ENCODE measurements at places on chromosomes 16 and 17. TPM values are rescaled to one million over a fixed set of nuclear protein-coding genes. Genes with fewer than 3 reads are reported as not detected.

The HSF5 gene
- total RNA-seq: 0.41 TPM

The BBS2 gene
- 73.3 TPM for total RNA-seq

The SCN4A gene
- 17.4 TPM for total RNA-seq

The GRB2 gene
- total RNA-seq: 96.6 TPM

The NPB gene
- 1.3 TPM for total RNA-seq

The HBM gene
- 135 TPM for total RNA-seq

The CHST5 gene
- 0.58 TPM for total RNA-seq

The NPIPA3 gene
- 1.1 TPM for total RNA-seq

The AANAT gene
- 0.41 TPM for total RNA-seq

The TPSD1 gene
- not detected for total RNA-seq

The RNF222 gene
- total RNA-seq: not detected

The SLC6A2 gene
- total RNA-seq: 1.6 TPM

The PPP1R1B gene
- 6.1 TPM for total RNA-seq

The RMI2 gene
- 11.4 TPM for total RNA-seq

The SNF8 gene
- 53.4 TPM for total RNA-seq

The CDRT15 gene
- not detected for total RNA-seq

The CMTM1 gene
- 4.3 TPM for total RNA-seq

The PDIA2 gene
- total RNA-seq: 0.47 TPM

The ZNF385C gene
- total RNA-seq: 1.5 TPM

The NGFR gene
- total RNA-seq: 12.1 TPM

The TNK1 gene
- 5.5 TPM for total RNA-seq

The KRTAP4-9 gene
- not detected for total RNA-seq

The SCO1 gene
- 86.5 TPM for total RNA-seq

The CCL11 gene
- 1.1 TPM for total RNA-seq

The NPIPA7 gene
- total RNA-seq: 4.9 TPM

The CDH16 gene
- total RNA-seq: 479 TPM

The MAP3K14 gene
- total RNA-seq: 7.5 TPM

The SAMD14 gene
- 7.1 TPM for total RNA-seq

The TNFRSF13B gene
- total RNA-seq: not detected

The ADORA2B gene
- total RNA-seq: 1.8 TPM

The HIC1 gene
- total RNA-seq: 97.9 TPM

The ANKFN1 gene
- total RNA-seq: 1.5 TPM

The CACNG5 gene
- 2.5 TPM for total RNA-seq

The ENPP7 gene
- total RNA-seq: 4.4 TPM

The MYH13 gene
- total RNA-seq: 0.18 TPM

The SPEM2 gene
- not detected for total RNA-seq

The PERCC1 gene
- not detected for total RNA-seq

The KCNJ16 gene
- total RNA-seq: 124 TPM

The SOCS3 gene
- 39.2 TPM for total RNA-seq

The OTOP2 gene
- not detected for total RNA-seq

The C17orf78 gene
- total RNA-seq: not detected

The FSCN2 gene
- total RNA-seq: 4.1 TPM

The KRTAP29-1 gene
- total RNA-seq: not detected

The THRA gene
- 51.0 TPM for total RNA-seq

The CD300E gene
- total RNA-seq: 1.1 TPM

The PDILT gene
- total RNA-seq: not detected

The ASIC2 gene
- total RNA-seq: 4.5 TPM

The FBXO31 gene
- total RNA-seq: 32.4 TPM

The SLFN14 gene
- total RNA-seq: 1.8 TPM

The GNGT2 gene
- total RNA-seq: 0.41 TPM

The CDRT15L2 gene
- total RNA-seq: not detected

The PRR14 gene
- 18.8 TPM for total RNA-seq

The SLFN13 gene
- total RNA-seq: 9.8 TPM

The COTL1 gene
- total RNA-seq: 91.6 TPM

The TNRC6C gene
- 25.2 TPM for total RNA-seq

The TMEM114 gene
- not detected for total RNA-seq

The VAT1L gene
- total RNA-seq: 2.5 TPM

The ORC6 gene
- total RNA-seq: 10.8 TPM

The NPTX1 gene
- 0.99 TPM for total RNA-seq

The ODAD4 gene
- 1.9 TPM for total RNA-seq

Measured in metanephros (tissue), 2 donors.